ENCODE measurements at places on chromosomes 3 and 15.

DNA sequence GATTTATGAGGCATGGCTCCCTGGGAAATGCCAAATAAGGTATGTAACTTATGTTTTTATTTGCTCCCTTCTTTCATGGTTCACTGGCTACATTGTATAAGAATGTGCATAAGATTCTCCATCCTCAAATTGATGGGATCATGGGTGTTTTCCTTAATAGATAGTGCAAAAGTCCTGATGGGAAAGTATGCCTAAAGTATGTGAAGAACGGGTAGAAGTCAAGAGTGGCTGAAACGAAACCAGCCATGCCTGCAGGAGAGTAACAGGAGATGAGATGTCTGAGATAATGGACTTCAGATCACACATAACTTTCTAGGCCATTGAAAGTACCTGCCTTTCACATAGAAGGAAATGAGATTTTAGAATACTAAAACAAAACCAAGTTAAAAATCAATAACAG lies 56.5 kb downstream of the ZBBX start:
- DNase-seq: no peak

- DNase-seq: no peak
Measured at GRCh38 chr3:136954251-136954650, 3.5 kb upstream of the IL20RB start.

- no peak for DNase-seq
Measured at GRCh38 chr15:99084965-99085364, 19.9 kb upstream of the SYNM start.

DNA sequence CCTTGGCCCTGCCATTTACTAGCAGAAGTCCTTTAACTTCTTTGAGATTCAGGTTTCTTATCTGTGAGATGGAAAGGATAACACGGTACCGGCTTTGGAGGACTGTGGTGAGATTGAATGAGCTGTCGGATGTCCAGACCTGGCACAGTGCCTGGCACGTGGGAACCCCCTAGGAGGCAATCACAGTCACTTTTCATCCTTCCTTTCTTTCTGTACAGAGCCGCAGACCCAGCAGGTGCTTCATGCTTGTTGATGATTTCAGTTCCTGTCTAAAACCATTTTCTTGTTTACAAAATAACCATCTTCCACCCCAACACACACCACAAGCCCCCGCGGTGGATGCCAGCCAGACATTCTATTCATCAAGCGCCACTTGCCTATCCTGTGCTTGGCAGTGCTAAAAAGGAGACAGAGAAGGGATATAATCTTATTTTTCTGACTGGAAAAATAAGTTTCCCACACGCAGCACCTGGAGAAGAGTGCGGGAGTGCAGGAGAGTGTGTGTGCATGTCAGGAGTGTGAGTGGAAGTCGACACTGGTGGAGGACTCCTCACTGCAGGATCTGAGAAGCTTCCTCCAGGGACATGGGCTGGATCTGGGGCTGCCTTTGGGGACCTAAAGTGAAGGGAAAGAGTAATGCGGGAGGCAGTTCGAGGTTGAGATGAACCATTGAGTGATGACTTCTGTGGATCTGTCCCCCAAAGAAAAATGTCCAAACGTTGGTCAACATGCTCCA lies 85.7 kb downstream of the ST6GAL1 start:
- DNase-seq: no peak

DNA sequence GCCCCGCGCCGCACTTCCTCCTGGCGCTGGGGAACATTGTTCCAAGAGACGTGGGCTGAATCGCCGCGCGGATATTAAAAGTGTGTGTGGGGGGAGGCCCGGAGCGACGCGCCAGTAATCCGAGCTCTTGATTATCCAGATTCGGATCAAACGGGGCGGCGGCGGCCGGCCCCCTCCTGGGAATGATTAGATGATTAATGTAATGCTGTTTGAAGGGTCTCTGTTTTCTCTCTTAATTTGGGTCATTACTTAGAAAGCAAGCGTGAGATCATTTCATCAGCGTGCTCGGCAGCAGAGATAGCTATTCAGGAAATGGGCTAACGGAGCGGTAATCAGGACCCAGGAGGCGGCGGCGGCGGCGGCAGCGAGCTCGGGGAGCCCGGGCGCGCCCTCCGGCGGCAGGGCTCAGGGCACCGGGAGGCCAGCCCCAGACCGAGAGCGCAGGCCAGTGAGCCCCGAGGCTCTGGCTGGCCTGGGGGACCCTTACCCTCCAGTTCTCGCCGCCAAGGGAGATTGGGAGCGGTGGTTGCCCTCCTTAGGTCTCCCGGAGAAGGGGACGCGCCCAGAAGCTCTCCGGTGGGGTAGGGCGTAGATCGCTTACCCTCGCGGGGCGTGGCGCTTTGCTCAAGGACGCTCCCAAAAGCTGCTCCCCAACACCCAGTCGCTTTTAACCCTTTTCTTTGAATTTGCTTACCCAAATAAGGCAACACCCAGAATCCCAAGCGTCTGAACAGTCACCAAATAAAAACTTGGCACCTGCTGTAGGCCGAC lies 4.5 kb downstream of the FEZF2 start:
- no peak for DNase-seq

DNA sequence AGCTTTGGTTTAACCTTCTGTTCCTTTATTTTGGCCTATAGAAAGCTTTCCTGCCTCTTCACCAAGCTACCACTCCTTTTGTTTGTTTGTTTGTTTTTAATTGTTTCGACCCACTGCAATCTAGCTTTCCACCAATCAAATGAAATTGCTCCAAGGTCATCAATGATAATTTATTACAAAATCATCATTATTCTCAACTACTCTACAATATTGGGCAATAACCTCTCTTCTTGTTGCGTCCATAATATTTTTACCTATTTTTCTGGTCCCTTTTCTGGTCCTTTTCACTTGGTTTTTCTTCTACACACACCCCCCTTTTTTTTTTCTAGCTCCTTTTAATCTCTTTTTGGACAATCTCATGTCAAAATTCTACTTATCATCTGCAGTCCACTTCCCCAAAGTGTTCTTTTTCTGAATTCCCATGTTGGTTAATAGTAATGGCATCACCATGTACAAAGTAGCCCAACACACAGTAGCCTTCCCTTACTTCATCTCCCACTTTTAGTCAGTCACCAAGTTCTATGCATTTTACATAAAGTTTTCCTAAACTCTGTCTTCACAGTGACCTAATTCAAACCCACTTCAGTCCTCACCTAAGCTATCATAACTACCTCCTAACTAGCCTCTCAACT lies 11.0 kb upstream of the ANKRD28 start:
- DNase-seq: no peak

DNA sequence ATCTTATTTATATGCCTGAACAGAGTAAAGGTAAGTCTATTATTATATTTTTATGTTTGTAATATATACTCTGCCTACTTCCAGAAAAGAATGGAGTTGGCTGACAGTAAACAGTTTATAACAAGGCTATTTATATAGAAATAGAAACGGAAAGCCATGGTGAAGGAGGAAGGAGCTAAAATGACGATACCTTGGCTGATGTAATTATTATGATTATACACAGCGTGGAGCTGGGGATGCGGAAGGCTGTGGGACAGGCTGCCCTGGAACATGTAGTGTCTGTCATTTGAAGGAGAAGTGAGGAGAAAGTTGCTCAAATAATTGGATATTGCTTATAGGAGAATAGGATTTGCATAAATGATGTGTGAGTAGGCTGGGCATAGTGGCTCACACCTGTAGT lies 37.8 kb downstream of the CEMIP start:
- DNase-seq: no peak

- DNase-seq: no peak
Measured at GRCh38 chr3:142489572-142490323, 41.9 kb upstream of the XRN1 start.

- DNase-seq: no peak
Measured at GRCh38 chr3:172478116-172478515, 29.9 kb upstream of the GHSR start.

- DNase-seq: no peak
Measured at GRCh38 chr3:16174976-16175901, 759 bp downstream of the GALNT15 start.

DNA sequence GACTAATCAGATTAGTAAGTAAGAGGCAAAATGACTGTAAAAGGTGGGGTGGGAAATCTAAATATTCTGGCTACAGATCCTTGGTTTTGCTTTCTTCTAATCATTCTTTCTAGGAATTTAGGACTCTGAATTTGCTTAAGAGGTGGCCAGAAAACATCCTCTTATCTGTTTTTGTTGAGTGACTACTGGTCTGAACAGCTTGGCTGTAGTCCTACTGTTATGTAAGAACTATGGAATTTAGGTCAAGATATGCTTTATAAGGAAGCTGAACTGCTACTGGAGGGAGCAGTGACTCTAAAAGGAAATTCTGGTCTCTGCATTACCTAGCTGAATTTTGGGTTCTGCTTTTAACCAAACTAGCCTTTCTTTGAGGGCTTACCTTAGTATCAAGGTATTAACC lies 33.5 kb upstream of the CSPG5 start:
- no peak for DNase-seq

DNA sequence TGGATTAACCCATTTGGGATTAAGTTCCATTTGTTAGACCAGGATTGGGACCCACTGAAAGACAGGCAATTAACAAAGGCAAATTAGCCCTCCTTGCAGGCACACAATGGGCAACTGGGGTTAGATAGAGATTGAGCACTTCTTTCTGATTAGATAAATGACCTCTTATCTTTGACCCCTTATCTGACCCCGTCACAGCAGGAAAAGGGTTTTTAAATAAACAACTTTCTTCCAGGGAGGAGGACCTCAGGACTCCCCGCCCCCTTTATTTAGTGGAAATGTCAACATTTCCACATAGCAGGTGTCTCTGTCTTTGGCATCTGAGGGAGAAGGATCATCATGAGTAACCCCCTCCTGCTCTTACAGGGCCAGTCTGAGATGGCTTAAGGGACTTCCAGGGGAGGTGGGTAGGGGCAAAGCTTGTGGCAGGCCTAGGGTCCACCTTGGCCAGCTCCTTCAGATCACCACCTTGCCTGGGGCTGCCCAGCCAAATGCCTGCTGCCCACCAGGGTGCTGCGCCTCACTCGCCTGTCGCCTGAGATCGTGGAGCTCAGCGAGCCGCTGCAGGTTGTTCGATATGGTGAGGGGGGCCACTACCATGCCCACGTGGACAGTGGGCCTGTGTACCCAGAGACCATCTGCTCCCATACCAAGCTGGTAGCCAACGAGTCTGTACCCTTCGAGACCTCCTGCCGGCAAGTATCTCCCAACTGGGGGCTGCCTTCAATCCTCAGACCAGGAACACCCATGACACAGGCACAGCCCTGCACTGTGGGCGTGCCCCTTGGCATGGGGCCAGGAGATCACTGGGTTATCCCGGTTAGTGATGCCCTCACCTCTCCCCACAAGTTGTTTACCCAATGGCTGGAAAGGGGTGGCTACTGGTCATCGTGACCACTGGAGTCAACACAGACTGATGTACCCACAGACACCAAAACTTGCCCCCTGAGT lies 2.6 kb upstream of the WDR6 start:
- DNase-seq: no peak

DNA sequence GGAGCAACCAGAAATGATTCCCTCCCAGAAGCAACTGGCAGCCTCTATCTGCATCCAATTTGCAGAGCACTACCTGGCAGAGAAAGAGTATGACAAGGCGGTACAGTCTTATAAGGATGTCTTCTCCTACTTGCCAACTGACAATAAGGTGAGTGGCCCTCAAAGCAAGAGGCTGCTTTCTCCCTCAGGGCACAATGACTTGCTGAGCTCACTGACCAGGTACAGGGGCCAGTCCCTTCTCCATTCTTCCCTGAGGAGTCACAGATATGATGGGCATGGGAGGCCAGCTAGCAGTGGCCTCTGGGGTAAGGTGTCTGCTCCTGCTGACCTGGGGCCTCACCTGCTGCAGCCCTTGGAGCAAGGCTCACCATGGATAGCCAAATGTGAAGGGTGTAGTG lies 20.3 kb downstream of the CSRNP1 start:
- no peak for DNase-seq

GRCh38 chr3:35528728-35529127 lies 110.6 kb upstream of the ARPP21 start:
- no peak for DNase-seq

DNA sequence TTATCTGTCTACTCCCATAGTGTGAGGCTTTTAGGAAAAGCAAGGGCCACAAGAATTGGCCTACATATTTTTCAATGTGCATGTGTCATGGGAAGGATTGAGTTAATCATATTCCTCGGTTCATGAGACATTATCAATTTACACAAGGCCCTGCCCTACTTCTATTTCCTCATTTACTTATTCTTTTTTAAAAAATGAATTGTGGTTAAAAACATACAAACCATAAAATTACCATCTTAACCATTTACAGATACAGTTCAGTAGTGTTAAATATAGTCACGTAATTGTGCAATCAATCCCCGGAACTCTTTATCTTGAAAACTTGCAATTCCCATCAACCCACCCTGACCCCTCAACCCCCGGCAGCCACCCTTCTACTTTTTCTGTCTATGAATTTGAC lies 284.0 kb upstream of the GADL1 start:
- no peak for DNase-seq

GRCh38 chr3:8532251-8532871 lies 30.7 kb downstream of the LMCD1 start:
- DNase-seq: no peak

GRCh38 chr3:159273608-159274007 lies 471.8 kb downstream of the MFSD1 start:
- no peak for DNase-seq

- no peak for DNase-seq
Measured at GRCh38 chr3:23760871-23761373, 44.8 kb upstream of the UBE2E1 start.

GRCh38 chr3:101847328-101847727 lies 2.0 kb upstream of the NFKBIZ start:
- DNase-seq: no peak

- no peak for DNase-seq
Measured at GRCh38 chr3:27714692-27715453, 7.2 kb downstream of the EOMES start.

DNA sequence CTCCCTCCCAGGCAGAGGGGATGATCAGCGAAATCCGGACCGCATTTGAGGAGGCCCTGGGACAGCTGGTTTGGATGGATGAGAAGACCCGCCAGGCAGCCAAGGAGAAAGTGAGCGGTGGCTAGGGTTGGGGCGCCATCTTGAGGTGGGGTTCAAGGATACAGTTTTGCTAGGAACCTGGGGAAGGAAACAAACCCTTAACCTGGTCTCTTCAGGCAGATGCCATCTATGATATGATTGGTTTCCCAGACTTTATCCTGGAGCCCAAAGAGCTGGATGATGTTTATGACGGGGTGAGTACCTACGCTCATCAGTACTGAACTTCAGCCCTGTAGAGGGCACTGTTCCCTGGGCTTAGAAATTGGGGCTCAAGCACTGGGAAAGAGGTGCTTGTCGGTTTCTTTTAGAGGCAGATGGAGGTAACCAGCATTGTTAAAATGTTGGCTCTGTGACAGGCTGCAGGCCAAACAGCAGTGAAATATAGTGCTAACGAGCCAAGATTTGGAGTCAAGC lies 9.6 kb upstream of the PSMD2 start:
- peak; percentile 54 for DNase-seq

- DNase-seq: no peak
Measured at GRCh38 chr3:4986175-4986781, 7.0 kb downstream of the BHLHE40 start.

- no peak for DNase-seq
Measured at GRCh38 chr3:159974-160373, 36.6 kb upstream of the CHL1 start.

Measured in T-helper 9 cell (primary cell).